NCI-H1105 treated with DMSO at 0.1 percent for 48 hours (cell line): ENCODE measurements at places on chromosomes 16 and 17.

GRCh38 chr17:73030995-73031394, 61.5 kb downstream of the SLC39A11 start:
- no peak for DNase-seq

DNA sequence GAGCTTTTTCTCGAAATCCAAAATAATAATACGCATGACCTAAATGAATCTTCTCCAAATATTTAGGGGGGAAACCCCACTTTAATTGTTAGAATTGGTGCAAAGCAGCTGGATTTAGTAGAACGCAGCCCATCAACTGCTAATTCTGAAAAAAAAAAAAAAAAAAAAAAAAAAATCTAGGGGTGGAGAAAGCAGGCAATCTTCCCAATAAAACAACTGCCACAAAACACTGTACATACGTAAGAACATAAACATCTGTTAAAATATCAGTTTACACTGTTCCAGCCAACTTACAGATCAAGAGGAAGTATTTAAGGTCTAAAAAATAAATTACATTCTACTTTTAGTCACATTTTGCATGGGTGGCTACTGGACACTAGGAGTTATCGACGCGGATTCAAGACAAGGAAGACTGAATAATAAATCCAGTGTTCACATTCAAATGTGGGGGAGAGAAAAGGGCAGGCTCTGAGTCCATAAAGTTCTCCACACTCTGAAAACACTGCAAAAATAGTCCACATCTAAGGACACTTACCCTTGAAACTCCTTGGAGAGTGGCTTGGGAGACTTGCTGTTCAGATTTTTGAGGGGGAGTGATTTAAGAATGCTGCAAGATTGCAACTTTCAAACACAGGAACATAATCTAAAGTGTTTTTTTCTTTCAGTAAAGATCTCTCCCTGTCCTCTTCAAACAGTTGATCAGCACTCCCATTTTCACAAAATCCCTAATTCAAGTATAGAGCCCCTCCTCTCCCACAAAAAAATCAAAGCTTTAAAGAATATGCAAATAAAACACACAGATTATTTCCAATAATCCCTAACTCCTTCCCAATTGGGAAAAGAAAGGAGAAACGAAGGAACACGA, 1.3 kb downstream of the APPBP2 start:
- DNase-seq: peak; percentile 7

GRCh38 chr17:54426296-54426886, 474.3 kb upstream of the TOM1L1 start:
- DNase-seq: peak; percentile 42

DNA sequence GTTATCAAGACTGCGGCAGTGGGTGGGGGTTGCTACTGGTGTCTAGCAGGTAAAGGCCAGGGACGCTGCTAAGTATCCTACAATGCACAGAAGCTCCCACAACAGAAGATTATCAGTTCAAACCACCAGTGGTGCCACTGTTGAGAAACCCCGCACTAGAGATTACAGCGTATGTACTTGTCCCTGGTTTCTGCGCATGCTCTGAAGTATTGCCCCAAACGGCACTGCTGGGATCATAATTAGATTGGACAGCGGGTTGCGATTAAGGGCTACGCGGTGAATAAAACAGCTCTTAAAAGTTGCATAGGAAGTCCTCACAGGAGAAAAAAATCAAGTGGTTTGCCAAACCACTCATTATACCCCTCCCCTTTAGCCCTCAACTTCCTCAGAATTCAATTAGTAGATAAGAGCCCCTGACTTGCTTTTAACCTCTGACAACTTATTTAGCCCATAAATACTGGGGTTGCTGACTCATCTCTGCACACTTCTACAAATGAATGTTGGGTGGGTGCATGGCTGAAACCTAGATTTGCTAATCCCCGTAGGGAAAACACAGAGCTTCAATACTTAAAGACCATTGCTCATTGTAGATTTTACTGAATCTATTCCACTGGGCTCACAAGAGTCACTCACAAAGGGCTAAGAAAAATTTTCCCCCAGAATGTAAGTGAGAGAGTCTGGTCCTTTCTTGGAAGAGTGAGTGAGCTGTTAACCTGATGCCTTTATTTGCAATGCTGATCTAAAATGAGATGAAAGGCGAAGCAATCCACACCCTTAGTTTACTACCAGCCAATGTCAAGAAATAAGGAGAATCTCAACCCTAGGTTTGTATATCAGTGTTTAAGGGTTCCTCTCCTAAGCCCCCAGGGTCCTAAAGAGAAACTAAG, 91.8 kb downstream of the RGS9 start:
- peak; percentile 71 for DNase-seq

DNA sequence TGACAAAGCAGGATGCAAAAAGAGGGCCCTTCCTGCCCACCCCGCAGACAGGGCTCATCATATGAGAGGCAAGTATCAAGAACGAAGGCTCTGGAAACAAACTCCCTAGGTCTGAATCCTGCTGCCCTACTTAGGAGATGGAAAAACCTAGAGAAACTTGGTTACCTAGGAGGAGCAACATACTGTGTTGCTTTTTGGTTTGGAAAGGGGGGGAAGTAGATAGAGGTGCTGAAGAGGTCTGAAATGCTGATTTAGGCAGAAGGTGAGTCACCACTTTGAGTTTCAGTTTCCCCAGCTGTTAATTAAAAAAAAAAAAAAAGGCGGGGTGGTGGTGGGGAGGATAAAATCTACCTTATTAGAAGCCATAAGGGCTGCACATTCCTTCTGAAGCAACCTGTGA, 1.5 kb downstream of the N4BP1 start:
- DNase-seq: no peak

DNA sequence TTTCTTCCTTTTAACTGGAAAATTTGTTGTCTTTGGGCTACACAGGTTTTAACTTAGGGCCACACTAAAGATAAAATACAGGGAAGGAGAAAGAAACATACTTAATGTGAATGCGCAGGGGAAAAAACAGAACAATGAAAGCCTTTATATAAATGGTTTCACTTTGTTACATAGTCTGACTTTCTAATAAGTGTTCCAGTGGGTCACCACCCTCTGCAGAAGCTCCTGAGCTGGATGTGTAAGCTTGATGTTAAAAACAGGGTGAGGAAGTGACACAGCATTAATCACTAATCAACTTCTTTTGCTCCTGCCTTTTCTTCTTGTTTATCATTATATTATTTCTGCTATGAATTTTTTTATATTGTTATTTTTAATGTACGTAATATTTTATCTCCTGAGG, 445.6 kb upstream of the CA10 start:
- no peak for DNase-seq

- peak; percentile 85 for DNase-seq
Observed at GRCh38 chr17:81002409-81003361, 11.0 kb downstream of the CHMP6 start.

GRCh38 chr17:27460196-27460725, 4.0 kb downstream of the KSR1 start:
- no peak for DNase-seq

GRCh38 chr16:22673421-22673831, 140.5 kb upstream of the HS3ST2 start:
- DNase-seq: no peak

DNA sequence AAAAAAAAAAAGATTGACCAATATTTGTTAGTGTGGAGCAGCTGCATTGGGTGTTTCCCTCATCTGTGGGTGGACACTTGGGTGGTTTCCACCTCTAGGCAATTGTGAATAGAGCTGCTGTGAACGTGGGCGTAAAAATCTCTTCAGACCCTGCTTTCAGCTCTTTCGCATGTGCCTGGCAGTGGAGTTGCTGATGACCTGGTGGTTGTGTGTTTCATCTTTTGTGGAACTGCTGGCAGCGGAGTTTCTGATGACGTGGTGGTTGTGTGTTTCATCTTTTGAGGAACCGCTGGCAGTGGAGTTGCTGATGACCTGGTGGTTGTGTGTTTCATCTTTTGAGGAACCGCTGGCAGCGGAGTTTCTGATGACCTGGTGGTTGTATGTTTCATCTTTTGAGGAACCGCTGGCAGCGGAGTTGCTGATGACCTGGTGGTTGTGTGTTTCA, 21.4 kb downstream of the ZC3H18 start:
- DNase-seq: no peak

GRCh38 chr17:57366177-57366557, 109.8 kb downstream of the MSI2 start:
- no peak for DNase-seq

GRCh38 chr16:80107900-80108299, 432.9 kb upstream of the DYNLRB2 start:
- no peak for DNase-seq

GRCh38 chr17:32840241-32840640, 36.7 kb downstream of the MYO1D start:
- DNase-seq: no peak

GRCh38 chr16:84652566-84652965, 4.3 kb downstream of the KLHL36 start:
- DNase-seq: no peak

GRCh38 chr17:12463102-12463501, 202.6 kb upstream of the MYOCD start:
- DNase-seq: no peak

- DNase-seq: no peak
Observed at GRCh38 chr17:67258821-67259468, 13.9 kb upstream of the HELZ start.

GRCh38 chr17:55285340-55286301, 20.9 kb downstream of the HLF start:
- peak; percentile 80 for DNase-seq

GRCh38 chr16:83059237-83059636, 432.5 kb downstream of the CDH13 start:
- DNase-seq: no peak

DNA sequence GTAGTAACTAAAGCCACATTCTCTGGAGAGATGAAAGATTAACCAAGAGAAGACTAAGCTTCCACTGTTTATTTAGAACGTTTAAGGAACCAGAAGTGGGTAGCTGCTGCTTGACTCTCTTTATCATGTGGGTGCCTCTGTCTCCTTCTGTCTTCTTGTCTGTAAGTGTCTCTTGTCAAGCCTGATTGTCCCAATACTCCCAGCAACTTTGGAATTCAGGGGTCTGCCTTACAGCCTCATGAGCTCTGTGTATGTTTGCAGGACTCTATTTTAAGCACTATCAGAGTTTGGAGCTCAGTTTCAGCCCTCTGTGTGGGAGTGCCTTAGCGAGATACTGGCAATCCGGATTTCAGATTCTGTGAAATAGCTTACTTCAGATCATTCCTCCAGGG, 29.3 kb upstream of the SPACA3 start:
- no peak for DNase-seq

- DNase-seq: no peak
Observed at GRCh38 chr17:12512694-12513355, 152.9 kb upstream of the MYOCD start.

DNA sequence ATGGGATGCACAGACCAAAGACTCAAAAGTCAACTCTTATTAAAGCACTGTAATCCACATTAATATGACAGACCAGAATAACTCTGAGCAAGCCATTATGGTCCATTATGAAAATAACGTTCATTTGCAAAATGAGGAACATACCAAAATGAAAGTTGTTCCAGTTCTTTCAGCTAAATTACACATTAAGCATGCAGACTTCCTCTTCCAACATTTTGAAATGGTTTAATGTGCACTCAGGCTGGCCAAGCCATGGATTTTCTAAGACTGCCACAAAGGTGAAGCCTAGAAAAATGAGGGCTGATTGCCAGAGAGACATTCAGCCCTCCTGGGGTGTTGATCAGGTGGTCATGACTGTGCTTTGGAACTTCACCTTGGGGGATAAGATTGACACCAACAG, 56.7 kb upstream of the NOG start:
- DNase-seq: no peak

DNA sequence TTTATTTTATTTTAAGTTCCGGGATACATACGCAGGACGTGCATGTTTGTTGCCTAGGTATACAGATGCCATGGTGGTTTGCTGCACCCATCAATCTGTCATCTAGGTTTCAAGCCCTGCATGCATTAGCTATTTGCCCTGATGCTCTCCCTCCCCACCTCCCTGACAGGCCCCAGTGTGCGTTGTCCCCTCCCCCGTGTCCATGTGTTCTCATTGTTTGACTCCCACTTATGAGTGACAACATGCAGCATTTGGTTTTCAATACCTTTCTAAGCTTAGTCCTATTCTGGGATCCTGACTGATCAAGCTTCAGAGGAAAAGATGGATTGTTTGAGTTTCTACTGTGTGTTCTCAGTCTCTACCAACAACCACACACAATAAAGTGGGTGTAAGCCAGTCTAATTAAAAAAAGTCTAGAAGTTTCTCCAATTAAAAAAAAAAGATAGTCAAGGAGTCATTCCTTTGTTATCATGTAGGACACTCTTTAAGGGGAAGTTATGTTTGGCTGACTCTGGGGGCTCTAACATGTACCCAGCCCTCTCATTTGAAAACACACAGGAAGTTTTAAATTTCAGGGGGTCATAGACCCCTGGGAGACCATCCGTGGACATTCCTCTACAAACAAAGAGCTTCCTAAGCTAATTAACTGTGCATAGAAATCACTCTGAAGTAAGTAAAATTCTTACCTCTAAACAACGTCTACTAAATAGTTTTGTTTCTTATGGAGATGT, 66.3 kb upstream of the ADAMTS18 start:
- DNase-seq: no peak

DNA sequence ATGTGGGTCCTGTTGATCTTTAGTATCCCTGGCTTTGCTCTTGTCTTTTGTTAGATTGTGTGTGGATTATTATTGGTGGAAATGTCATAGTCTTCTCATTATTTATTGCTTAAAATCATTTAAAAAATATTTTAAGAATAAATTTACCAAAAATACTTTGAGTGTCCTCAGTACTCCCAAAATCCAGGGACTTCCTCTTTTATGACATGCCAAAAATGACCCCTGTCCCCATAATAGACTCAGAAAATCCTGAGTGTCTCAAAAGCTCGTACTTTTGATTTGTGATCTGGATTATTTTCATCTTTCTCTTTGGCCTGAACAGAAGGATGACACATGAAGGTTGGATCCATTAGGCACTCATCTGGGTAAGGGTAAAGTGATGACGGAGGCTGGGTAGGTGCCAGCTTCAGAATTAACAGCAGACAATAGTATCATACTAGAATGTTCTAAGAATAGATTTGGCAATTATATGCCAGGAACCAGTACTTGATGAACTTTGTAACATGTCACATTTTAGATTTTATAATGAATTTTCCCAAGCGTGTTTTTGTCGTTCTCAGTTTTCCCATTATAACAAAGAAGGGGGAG, 602.2 kb upstream of the CDH8 start:
- DNase-seq: no peak

GRCh38 chr17:14089179-14089578, 19.9 kb downstream of the COX10 start:
- DNase-seq: no peak

- DNase-seq: no peak
Observed at GRCh38 chr16:81477697-81478693, 33.4 kb downstream of the CMIP start.

DNA sequence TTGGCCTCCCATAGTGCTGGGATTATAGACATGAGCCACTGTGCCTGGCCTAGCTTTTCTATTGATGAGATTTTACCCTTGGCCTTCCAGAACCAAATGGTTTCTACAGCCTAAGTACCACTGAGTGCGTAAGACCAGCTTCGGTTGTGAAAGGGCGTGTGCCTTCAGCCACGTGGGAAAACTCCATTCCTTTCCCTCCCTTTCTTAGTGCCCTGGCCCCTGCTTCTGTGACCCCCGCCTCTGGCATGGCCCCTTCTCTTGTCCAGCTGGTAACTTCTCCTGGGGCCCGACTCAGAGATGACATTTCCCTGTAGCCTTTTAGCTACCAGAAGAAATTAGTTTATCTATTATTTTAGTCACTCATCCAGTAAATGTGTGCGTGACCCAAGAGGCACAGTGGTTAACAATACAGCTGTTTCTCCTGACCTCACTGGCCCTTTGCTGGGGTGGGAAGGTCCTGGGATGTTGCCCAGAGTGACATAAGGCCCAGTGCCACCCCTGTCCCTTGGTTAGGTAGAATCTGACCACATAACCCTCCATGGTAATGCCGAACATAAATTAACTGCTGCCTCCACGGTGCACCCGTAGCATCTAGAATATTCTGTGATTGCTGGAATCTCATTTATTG, 97.3 kb downstream of the PLCG2 start:
- DNase-seq: no peak
